ENCODE measurements at places on chromosomes 12 and 14.

- no peak for DNase-seq
Measured at GRCh38 chr14:34160619-34161018, 209.7 kb upstream of the EGLN3 start.

DNA sequence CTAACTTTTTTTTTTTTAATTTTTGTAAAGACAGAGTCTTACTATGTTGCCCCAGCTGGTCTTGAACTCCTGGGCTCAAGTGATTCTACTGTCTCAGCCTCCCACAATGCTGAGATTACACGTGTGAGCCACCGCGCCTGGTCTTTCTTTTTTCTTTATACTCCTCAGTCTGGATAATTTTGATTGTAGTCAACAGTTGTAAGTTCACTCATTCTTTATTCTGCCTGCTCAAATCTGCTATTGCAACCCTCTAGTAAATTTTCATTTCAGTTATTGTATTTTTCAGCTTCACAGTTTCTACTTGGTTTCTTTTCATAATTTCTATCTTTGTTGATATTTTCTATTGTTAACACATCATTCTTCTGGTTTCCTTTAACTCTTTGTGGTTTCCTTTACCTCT is 5.8 kb upstream of the MIS18BP1 start:
- DNase-seq: no peak

- no peak for DNase-seq
Measured at GRCh38 chr12:110180591-110181005, 56.4 kb downstream of the IFT81 start.

GRCh38 chr12:131941116-131941986 is 8.4 kb upstream of the EP400 start:
- no peak for DNase-seq

- no peak for DNase-seq
Measured at GRCh38 chr12:50390316-50390741, 6.1 kb downstream of the FAM186A start.

- no peak for DNase-seq
Measured at GRCh38 chr12:57934819-57935218, 6.5 kb upstream of the ATP23 start.

DNA sequence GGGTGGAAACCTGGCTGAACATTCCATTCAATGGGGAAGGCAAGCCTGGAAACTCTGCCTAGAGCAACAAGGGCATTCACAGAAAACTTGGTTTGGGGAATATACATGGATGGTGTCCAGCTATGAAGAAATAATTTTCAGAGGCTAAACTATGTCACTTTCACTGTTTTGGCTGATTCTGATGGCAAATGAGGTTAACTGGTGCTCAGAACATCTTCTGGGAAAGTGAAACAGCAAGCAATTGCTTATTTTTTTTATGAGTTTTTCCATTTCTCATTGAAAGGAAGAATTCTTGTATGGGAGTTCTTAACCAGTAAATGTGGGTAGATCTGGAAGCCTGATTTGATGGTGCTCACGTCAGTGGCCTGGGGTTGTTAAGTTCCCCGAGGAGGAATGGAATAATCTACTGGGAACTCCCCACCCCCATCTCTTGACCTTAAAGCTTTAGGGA is 132.8 kb upstream of the BTG1 start:
- no peak for DNase-seq

DNA sequence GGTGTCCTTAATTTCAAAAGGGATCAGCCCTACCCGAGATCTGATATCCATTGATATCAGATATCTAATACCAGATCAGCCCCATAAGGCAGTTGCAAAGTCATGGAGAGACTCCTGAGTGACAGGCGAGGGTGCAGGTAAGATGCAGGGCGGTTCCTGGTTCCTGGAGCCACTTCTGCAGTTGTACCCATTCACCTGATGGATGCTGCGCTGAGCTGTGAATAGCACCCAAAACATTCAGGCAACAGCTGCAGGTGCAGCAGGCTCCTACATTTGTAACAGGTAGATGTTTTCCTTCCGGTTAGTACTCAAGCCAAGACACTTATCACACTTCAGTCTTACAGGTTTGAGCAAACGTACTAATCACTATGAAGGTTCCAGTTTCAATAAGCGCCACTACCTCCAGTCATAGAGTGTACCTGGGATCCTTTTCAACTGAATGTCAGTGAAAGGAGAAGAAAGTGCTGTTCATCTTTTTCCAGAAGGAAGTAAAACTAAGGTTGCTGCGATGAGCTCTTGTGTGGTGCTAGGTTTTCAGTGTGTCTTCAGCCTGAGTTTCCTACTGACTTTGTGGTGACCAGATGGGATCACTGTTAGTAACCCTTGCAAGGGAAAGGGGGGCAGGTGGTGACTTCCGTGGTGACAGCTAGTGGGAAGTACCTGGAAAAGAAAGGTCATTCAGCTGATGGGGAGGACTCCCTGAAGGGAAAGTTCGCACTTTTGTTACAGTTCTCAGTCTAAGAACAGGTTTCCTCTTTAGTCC is 1.9 kb downstream of the ATP6V0A2 start:
- DNase-seq: no peak

DNA sequence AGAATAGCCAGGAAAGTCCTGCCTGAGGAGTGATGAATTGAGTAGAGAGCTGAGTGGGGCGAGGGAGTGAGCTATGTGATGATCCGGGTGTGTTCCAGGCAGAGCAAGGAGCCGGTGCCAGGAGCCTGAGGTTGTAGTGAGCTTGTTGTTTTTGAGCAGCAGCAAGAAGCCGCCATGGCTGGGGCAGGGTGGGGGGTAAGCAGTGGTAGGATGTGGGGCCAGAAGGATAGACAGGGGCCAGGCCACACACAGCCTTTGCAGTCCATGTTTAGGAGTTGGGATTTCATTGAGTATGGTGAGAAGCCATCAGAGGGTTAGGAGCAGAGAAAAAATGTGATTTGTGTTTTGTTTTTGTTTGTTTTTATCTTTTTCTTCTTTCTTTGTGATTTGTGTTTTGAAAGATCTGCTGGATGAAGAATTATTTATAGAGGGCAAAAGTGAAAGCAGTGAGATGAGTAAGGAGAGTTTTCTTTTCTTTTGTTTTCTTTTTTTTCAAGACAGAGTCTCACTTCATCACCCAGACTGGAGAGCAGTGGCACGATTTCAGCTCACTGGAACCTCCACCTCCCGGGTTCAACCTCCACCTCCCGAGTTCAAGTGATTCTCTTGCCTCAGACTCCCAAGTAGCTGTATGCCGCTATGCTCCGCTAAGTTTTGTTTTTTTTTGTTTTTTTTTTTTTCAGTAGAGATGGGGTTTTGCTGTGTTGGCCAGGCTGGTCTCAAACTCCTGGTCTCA is 92.3 kb upstream of the BCAT1 start:
- DNase-seq: no peak

DNA sequence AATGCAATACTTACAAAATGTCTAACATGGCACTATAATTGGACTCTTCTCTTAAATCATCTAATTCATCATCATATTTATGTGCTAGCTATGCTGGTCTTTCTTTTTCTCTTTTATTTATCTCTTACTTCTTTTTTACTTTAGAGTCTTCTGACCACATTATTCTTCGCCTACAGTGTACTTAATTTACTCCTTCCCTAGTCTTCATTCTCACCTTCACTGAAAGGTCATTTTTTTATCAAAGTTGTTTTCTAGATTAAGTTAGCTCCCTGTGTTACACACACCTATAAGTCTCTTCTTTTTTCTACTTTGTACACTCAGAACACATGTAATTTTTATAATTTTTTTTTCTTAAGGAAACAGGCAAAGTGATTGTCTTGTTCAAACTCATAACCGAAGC is 1351.2 kb downstream of the FSCB start:
- DNase-seq: no peak

- no peak for DNase-seq
Measured at GRCh38 chr12:74408601-74409166, 129.0 kb upstream of the ATXN7L3B start.

- no peak for DNase-seq
Measured at GRCh38 chr12:64713376-64713775, 45.8 kb downstream of the GNS start.

GRCh38 chr12:24678436-24678835 is 270.5 kb downstream of the BCAT1 start:
- DNase-seq: no peak

DNA sequence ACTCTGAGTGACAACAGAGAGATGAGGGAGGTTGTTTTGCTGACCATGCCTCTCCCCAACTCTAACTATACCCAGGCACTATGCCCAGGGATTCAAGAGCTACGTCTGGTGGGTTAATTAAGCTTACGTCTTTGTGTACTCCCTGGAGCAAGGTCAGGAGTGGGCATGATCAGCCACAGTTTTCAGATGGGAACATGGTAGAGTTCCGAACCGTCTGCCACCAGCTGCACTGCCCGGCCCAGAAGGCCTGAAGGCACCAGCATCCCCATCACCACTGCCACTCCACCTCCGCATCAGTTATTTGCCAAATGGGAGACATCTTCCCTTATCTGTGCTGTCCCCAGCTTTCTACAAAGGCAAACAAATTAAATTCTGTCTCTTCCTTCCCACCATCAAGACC is 11.1 kb upstream of the GPX2 start:
- no peak for DNase-seq

DNA sequence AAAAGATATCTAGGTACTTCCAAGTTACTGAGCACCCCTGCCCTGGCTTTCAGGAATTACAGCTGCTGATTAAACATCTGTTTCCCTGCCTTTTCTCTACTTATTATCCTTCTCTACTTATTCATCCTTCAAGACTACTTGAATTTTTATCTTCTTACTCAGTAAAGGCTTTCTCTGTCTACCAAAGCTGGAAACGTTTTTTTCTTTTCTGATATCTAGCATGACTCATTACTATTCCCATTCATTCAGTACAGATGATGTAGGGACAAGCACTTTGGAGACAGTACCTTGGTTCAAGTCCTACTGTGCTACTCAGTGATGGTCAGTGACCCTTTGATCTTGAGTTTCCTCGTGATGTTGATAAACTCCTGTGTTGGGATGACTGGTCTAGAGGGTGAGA is 848.7 kb downstream of the NRXN3 start:
- DNase-seq: no peak

GRCh38 chr12:60100852-60101251 is 505.0 kb downstream of the SLC16A7 start:
- DNase-seq: no peak

DNA sequence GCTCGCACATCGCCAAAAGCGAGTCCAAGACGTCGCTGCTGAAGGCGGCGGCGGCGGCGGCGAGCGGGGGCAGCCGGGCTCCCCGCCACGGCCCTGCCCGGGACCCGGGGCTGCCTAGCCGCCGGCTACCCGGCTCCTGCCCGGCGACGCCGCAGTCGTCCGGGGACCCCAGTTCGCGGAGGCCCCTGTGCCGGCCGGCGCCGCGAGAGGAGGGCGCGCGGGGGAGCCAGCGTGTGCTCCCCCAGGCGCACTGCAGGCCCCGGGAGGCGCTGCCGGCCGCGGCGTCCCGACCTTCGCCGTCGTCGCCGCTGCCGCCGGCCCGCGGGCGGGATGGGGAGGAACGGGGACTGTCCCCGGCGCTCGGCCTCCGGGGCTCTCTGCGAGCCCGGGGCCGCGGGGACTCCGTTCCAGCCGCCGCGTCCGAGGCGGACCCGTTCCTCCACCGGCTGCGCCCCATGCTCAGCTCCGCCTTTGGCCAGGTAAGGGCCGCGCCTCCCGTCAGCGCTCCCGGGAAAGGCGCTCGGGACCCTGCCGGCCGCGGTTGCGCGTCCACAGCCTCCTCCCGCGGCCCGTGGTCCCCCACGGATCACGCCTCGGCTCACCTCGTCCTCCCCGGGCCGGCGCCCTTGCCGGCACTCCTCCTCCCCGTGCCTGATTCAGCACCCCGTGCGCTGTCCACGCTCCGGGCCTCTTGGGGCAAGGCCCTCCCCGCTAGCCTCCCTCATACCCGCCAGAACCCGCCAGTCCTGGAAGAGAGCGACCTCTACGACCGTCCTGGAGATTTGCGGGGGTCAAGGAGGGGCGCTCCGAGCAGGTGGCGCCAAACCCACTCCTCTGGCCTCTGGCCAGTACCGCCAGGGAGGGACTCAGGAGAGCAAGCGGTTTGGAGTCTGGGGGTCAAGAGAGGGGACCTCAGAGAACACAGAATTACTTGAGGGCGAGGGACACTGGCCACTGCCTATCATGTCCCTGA is 721 bp downstream of the CABP1 start:
- DNase-seq: no peak

DNA sequence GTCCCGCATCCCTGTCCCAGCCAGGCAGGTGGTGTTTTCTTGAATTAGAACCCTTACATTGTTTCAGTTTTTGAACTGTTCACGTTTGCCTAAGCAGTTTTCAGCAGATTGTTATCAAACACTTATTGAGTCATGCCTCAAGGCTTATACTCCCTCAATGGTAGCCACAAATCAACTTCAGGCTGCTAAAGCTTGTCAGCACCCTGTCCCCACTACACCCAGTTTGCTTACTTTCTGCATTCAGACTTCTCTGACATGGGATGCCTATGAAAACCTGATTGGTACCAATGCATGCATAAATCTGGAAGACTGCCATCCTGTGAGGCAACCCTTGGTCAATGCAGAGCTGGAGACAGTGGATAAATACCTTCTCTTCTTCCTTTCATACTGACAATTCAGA is 225.4 kb downstream of the BTG1 start:
- DNase-seq: no peak

GRCh38 chr12:131460520-131460919 is 250.4 kb upstream of the SFSWAP start:
- no peak for DNase-seq

GRCh38 chr12:123118497-123118896 is 32.4 kb downstream of the PITPNM2 start:
- DNase-seq: no peak

- DNase-seq: no peak
Measured at GRCh38 chr12:10910380-10910779, 1.0 kb upstream of the TAS2R13 start.

GRCh38 chr14:71430678-71431376 is 501.4 kb upstream of the RGS6 start:
- no peak for DNase-seq

- no peak for DNase-seq
Measured at GRCh38 chr12:57250956-57251355, at the start of gene STAC3. Gene STAC3, minus strand, starts transcription at chr12:57251187. Its CDS starts 1,551 bp downstream, at chr12:57249636.

- no peak for DNase-seq
Measured at GRCh38 chr12:96635844-96636243, 146.5 kb downstream of the CFAP54 start.

DNA sequence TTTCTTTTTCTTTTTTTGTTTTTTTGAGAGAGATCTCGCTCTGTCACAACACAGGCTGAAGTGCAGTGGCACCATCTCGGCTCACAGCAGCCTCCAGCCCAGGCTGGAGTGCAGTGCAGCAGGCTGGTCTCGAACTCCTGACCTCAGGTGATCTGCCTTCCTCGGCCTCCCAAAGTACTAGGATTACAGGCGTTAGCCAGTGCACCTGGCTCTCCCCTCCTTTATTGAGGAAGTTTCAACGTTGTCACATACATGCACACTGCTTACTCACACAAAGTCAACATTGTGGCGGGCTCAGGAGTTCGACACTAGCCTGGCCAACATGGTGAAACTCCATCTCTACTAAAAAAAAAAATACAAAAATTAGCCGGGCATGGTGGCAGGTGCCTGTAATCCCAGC is 32.0 kb downstream of the EAPP start:
- DNase-seq: no peak

- no peak for DNase-seq
Measured at GRCh38 chr14:95263527-95264231, 56.0 kb downstream of the CLMN start.

Measured in head of caudate nucleus (tissue), 42 donors.